Stimulated activated CD4-positive, alpha-beta T cell treated with anti-CD3 and anti-CD28 coated beads, Interleukin-1b, Interleukin-23, amount 100 ng/mL, for 4 hours (primary cell): ENCODE measurements at places on chromosomes 2 and 18.

- no peak for DNase-seq
Measured at GRCh38 chr2:208698114-208698513, 291.5 kb downstream of the PTH2R start.

- peak; percentile 55 for DNase-seq
Measured at GRCh38 chr2:112121682-112122254, 16.4 kb upstream of the FBLN7 start.

DNA sequence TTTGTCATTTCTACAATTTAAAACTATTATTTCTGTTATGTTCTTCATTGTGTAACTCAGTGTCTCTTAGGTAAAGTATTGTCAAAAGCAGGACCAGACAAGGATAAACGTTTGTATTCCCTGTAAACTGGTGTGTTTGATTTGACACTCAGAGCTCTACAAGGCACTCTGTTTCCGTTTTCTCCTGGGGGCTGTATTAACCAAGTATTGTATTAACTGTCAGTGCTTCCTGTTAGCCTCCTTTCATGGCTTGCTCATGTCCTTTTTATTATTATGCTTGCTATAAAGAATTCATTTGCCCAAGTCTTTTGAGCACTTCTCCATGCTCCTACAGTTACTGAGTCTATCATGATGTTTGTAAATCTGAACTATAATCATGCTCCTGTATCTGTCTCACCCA, 323.7 kb downstream of the LPIN1 start:
- no peak for DNase-seq

DNA sequence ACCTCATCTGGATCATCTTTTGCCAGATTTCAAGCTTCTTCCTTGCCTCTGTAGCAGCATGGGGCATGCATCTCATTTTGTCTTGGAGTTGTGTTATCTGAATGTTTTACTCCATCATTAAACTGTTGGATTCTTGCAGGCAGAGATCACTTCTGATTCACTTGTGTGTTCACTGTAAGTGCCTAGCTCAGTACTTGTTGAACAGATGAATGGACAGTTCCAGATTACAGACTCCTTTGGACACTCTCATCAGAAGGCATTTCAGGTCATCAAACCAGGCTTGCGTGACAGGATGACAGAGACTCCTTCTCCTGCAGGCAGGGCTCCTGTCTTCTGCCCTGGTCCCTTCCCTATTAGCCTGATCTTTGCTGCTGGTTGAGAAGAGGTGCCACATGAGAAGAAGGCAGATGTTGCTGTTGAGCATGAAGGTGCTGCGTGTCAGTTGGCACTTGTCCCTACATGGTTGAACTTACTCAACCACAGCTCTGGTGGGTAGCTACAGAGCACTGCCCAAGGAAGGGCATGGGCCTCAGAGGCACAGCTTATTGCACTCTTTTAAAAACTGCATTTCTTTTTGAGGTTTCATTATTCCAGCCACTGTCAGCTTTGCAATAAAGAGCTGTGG, 58.9 kb downstream of the INPP4A start:
- DNase-seq: no peak

- DNase-seq: no peak
Measured at GRCh38 chr2:210577263-210578071, 21.1 kb downstream of the CPS1 start.

DNA sequence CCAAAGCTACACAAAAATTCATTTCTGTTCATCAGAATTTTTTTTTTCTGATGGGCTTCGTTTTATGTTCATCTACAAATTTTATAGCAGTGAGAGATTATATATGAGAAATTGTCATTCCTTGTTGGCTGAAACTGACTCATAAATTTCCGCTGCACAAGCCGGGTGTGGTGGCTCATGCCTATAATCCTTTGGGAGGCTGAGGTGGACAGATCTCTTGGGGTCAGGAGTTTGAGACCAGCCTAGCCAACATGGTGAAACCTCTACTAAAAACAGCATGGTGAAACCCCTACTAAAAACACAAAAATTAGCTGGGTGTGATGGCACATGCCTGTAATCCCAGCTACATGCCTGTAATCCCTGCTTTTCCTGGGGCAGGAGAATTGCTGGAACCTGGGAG, 72.0 kb downstream of the PLEKHM3 start:
- no peak for DNase-seq

- no peak for DNase-seq
Measured at GRCh38 chr2:136173126-136173525, 55.2 kb upstream of the CXCR4 start.

DNA sequence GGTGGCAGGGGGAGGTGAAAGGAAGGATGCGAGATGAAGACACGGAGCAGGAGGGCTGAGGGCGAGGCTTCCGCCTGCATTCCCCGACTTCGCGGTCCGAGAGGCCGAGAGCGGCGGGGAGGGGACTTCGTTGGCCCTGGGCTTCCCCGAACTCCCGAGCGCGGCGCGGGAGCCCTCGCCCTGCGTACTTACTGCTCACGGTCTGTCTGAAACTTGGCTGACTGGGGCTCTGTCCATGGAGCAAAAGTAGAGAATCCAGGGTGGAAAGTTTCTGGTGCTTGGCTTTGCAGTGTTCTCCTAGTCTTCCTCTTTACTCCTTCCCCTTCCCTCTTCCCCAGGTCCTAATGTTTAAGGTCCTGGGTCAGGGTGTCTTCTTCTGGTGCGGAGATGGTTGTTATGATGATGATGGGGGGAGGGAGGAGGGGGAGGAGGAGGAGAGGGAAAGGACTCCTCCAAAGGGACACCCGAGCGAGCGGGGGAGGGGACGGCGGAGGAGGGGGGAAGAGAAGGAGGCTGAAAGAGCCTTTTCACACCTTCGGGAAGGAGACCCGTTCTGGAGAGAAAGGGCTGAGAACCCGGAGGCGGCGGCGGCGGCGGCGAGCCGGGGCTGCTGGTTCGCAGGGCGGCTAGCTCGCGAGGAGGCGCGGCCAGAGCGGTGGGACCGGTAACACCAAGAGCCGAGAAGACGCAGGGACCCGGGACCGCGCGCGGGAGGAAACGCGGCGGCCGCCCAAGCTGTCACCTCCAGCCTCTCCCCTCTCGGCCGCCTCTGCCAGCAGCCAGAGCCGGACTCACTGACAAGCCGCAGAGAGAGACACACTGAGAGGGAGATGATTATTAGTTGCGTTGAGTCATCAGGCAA, at the start of gene SATB2:
SATB2 (minus strand) TSS at position 793 of the 862 bp plus-strand sequence. CDS start 1,902 bp downstream, outside the sequence.
- DNase-seq: no peak

- no peak for DNase-seq
Measured at GRCh38 chr2:203750346-203751068, 44.1 kb downstream of the CD28 start.

- DNase-seq: no peak
Measured at GRCh38 chr2:173808718-173809117, 156.5 kb downstream of the SP3 start.

DNA sequence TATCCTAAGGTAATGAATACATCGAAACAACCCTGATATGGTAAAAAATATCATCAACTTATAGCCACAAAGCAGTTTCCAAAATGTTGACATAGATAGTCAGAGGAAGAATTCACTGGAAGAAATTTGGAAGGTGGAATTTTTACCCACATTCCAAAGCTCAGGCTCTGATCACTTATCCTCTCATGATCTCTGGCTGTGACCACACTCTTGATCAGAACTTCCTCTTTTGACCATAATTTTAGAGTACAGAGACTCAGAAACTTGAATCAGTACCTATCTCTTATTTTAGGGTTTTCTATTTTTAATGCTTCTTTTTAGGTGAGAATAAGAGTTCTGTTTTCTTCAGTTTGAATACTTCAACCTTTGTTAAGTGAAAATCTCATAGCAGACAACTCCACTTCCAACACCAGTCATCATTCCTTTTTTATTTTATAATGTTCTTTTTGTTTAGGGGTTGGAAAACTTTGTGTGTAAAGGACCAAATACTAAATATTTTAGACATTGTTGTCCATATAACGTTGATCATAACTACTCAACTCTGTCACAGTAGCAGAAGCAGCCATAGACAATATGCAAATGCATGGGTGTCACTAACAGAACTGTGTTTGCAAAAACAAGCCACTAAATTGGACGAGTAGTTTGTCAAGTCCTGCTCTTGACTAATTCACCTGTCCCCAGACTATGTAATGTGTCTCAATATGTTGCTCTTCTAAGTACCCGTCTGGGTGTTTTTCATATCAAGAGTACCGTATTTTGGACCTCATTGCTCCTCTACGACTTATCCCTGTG, 891.6 kb upstream of the CRIM1 start:
- DNase-seq: no peak

GRCh38 chr2:28133778-28134177, 243.2 kb downstream of the BABAM2 start:
- no peak for DNase-seq

GRCh38 chr2:12251121-12251520, 465.6 kb upstream of the TRIB2 start:
- no peak for DNase-seq

DNA sequence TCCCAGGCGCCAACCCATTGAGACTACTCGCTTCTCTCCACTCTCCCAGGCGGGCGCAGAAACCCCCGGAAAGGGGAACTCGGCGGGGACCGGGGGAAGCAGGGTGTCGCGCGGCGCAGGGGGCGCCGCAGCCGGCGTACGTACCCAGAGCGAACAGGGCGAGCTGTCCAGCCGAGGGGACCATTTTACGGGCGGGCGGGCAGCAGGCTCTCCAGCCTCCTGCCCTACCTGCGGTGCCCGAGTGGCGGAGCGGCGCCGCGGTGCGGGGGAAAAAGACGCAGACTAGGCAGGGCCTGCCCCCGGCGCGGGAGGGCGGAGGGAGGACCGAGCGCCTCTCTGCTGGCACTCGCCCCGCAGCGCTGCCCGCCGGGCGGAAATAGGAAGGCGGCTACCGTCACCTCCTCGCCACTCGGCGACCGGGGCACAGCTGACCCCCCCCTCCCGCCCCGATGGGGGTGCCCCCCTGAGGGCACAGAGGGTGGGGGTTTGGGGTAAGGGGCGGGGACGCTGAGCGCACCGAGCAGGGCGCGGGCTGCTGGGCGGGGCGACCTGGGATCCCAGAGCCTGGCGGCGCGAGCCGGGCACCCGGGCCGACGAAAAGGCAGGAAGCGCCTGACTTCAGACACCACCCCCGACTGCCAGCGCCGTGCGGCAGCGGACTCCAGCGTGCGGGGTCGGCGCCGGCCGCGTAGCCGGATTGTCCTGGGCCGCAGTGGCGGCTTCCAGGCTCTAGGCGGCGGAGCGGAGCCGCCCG, at the start of gene TGFA:
TGFA (minus strand) TSS at position 243 of the 754 bp plus-strand sequence; CDS start at position 184, 59 bp downstream.
- DNase-seq: peak; percentile 41

DNA sequence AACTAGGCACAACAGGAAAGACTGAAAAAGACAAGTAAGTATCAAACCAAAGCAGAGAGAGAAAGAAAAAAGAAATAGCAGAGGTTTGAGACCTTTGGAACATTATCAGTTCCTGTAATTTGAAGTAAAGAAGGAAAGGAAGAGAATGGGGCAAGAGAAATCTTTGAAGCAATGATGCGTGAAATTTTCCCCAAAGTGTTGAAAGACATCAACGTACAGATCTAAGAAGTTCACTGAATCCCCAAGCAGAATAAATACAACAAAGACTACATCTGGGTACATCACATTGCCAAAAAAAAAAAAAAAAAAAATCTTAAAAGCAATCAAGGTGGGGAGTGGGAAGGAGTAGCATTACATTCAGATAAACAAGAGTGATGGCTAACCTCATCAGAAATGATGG, 6.0 kb upstream of the SLC30A6 start:
- no peak for DNase-seq
